H54 (cell line): ENCODE measurements at places on chromosomes 7 and 10.

GRCh38 chr7:135265637-135266036 lies 32.0 kb downstream of the STRA8 start:
- DNase-seq: no peak

GRCh38 chr10:112991888-112992491 lies 41.9 kb downstream of the TCF7L2 start:
- no peak for DNase-seq

DNA sequence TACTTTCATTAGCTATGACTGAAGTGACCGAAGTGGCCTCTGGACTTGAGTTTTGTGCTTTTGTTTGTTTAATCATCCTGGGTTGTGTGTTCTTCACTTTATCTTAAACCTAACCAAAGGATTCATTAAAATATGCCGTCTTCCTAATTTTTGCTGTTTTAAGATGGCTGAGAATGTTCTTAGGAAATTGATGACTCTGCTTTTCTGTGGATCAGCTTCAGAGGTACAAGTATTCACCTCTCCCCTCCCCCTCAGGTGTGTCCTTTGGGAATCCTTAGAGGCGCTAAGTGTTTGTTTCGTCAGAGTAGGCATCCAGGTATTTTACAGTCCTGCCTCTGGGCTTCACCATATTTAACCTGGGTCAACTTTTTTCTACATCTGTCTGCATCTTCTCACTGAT lies 1.1 kb downstream of the CCDC126 start:
- DNase-seq: no peak

DNA sequence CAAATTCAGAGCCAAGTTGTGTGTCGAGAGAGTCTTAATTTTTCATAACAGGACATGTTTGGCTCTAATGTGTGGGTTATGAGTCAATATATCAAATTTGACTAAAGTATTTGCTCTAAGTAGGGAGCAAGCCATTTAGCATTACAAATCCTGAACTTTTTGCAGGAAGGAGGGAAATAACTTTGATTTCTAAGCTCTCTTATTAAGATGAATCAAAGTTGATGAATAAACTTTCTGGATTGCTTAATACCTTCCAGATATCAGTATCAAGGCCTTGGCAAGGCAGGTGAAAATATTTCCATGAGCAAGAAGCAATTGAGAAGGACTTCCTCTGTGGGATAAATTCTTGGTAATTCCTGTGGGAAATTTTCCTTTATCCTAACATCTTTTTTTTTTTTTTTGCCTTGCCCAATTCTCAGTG lies 258.8 kb downstream of the AHR start:
- DNase-seq: no peak

GRCh38 chr7:71739520-71740173 lies 607.7 kb downstream of the GALNT17 start:
- DNase-seq: no peak

GRCh38 chr7:133690740-133691139 lies 436.4 kb upstream of the LRGUK start:
- DNase-seq: no peak

DNA sequence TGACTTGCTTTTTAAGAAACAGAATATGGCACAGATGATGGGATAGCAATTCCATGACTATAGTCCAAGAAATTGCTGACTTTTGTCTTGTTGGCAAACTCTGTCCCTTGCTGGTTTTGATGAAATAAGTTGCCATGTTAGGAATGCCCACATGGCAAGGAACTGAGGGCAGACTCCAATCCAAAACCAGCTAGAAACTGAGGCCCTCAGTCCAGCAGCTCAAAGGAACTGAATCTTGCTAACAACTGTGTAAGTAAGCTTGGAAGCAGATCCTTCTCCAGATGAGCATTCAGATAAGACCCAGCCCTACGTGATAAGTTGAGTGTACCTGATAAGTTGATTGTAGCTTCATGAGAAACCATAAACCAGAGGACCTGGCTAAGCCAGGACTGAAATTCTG lies 64.3 kb upstream of the BMPER start:
- no peak for DNase-seq

GRCh38 chr10:98339799-98340198 lies 71.8 kb upstream of the LOXL4 start:
- DNase-seq: no peak

DNA sequence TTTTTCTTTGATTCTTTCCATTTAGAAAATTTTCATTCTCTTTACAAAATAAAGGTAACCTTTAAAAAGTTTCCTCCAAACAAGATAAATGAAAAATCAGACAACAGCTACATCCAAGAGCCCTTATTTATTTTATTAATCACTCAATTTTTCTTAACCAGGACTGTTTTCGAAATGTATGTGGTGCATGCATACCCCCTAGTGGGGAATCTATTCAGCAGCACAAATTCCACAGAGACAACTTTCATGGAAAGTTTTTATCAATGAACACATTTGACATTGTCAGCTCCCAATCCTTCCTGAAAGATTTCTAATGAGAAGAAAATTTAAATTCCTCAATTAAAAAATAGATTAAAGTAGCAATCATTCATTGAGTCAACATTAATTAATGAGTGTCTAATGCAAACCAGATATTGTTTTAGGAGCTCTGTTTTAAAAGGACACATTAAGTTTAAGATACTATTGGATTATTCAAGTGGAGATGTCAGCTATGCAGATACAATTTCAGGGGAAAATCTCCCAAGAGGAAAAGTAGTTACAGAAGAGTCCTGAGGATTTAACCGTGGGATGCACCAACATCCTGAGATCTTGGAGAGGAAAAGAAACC lies 5.2 kb upstream of the HTR7 start:
- DNase-seq: no peak

- DNase-seq: peak; percentile 78
Observed at GRCh38 chr10:103197174-103197573, 4.1 kb upstream of the NT5C2 start.

- no peak for DNase-seq
Observed at GRCh38 chr7:151454932-151455530, 15.1 kb upstream of the CRYGN start.

DNA sequence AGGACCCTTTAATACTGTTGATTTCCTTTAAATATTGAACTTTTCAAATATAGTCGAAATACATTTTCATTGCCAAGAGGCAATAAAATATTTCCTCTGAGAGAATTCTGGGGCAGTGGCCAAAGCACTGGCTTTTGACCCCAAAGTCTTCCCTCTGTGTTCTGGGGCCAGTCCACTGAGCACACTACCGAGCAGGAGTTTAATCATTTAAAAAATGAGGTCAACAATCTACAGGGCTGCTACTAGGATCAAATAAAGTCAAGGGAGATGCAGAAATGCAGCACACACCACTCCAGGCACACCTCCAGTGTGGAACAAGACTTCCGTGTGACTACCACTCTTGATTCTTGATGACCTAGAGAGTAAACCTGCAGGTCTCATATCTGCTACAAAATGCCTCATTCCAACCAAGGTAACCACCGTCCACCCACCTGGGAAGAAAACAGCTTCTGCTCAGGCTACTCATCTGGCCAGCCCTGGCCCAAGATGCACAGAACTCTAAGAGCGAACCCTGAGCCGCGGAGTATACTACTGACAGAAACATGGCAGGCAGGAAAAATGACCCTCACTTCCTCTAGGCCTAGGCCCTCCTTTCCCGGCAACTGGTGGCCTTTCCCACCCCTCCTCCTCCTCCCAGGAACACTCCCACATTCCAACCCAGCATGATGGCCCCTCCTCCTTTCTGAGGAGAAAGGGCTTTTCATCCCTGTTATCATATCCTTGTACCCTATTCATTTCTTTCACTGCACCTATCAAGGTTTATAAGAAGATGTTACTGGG lies 97.7 kb downstream of the ALOX5 start:
- DNase-seq: no peak

GRCh38 chr7:107815254-107815882 lies 12.3 kb upstream of the SLC26A3 start:
- DNase-seq: no peak

- no peak for DNase-seq
Observed at GRCh38 chr10:92595505-92595904, 2.6 kb downstream of the KIF11 start.

DNA sequence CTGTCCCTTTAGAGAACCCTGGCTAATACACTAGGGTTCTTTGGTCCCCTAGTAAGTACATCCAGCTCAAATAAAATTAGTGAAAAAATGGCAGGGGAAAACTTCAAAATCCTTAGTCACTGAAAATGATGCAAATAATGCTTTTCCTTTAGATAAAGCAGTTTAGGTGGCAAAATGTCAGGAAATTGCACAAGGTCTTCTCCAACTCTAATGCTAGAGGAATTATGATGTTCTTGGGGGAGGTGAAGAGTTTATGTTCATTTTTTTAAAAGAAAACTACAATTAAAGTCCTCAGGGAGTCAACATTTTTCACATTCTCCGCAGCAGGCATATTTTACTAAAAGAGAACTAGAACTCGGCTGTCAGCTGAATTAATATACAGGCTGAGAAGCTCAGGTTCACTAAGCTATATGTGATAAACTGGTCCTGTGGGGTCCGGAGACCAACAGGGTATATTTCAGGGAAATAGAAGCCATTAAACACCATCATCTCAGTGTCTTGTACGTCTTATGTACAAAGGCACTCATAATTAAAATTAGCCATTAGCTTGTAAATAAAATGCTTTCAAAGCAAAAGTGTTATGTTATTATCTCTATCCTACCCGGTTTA lies 1164.7 kb upstream of the AUTS2 start:
- DNase-seq: no peak

GRCh38 chr7:79079919-79080554 lies 373.4 kb downstream of the MAGI2 start:
- no peak for DNase-seq

GRCh38 chr10:113961182-113962031 lies 82.3 kb upstream of the ADRB1 start:
- no peak for DNase-seq

GRCh38 chr10:89032141-89032891 lies 41.7 kb downstream of the FAS start:
- peak; percentile 31 for DNase-seq

GRCh38 chr7:31811650-31812461 lies 124.8 kb downstream of the PPP1R17 start:
- DNase-seq: no peak

GRCh38 chr10:4740471-4740870 lies 85.5 kb upstream of the AKR1E2 start:
- DNase-seq: no peak

- no peak for DNase-seq
Observed at GRCh38 chr7:5143106-5143505, 46.9 kb upstream of the WIPI2 start.

DNA sequence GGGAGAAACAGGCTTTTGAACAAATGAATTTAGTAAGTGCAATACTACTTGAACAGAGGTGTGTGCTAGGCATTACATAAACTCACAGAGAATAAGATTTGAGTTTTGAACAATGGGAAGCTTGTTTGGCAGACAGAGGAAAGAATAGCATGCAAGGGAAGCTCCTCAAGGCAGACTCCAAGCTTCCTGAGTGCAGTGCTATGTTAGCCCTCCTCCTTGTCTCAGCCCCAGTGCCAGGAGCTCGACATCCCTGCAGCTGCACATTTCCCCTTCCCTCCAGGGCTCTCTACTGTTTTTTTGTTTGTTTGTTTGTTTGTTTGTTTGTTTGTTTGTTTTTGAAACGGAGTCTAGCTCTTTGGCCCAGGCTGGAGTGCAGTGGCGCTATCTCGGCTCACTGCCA lies 237.5 kb downstream of the IPMK start:
- DNase-seq: no peak

GRCh38 chr10:36087006-36088005 lies 445.2 kb upstream of the FZD8 start:
- DNase-seq: no peak

- DNase-seq: no peak
Observed at GRCh38 chr10:61061923-61062504, 118.0 kb upstream of the RHOBTB1 start.

- no peak for DNase-seq
Observed at GRCh38 chr7:12923971-12924370, 236.5 kb downstream of the ARL4A start.

- no peak for DNase-seq
Observed at GRCh38 chr10:129689671-129690071, 222.6 kb downstream of the MGMT start.

DNA sequence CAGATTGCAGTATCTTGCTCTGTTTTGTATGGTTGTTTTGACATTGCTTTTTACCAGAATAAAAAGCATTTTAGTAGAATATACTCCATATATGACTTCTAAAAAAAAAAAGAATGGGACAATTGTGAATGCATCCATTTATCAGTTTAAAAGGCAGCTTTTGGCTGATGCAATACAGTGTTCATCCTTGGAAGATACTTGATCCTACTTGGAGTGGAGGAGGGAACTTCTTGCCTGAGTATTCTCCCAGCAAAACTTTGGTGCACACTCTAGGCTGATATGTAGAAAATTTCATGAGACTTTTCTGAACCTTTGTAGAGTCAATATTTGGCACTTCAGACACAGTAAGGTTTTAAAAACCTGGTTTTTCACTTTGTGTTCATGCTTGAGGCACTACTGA lies 40.2 kb downstream of the WDR11 start:
- DNase-seq: no peak

DNA sequence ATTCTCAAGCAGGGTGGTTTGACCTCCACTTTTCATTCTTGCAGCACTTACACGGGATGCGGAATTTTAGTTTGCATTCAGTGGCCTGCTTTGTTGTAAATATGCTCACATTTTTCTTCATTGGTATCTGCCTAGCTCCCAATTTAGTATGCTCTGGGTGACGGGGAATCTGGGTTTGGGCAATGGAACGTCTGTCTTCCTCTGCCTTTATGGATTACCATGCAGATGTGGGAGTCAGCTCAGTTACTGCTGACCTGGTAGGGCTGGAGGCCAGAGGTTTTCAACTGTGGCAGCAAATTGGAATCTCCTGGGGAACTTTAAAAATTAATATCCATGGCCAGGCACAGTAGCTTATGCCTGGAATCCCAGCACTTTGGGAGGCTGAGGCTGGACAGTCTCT lies 161.6 kb downstream of the CAMK1D start:
- no peak for DNase-seq

DNA sequence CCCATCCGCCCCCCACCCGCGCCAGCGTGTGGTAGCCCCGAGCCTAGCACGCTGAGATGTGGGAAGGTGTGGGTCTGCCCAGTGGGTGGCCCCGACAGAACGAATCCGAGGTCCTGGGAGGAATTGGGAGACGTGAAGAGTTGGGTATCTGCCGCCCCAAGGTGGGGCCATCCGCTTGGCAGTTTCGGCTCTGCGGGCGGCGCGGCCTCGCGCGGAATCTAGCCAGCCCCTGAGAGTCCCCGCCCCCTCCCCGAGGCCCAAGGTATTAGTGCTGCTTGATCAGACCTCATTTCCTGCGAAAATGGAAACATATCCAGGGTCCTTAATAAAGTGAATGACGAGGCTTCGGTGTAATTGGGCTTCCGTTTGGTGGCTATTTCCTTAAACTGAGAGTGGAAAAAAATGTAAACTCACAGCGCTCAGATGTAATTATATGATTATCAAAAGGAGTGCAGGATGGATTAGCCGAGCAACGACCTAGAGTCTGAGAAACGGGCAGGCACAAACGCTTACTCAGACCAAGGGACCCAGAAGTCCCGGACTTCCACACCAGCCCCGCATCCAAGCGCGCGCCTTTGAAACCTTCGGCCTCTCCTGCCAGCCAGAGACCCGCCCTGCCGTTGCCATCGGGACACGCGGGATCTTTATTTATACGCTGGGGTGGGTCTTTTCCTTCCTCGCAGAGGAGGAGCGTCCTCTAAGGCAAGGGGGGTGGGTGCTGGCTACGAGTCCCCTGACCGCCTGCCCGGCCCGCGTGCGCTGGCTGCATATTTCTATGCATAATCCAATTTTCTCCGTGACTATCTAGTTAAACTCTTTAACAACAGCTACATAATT lies 12.8 kb downstream of the LBX1 start:
- DNase-seq: no peak
